Peyer's patch (tissue), 4 donors: ENCODE measurements at places on chromosomes 2 and 18. TPM values are rescaled to one million over a fixed set of nuclear protein-coding genes. Genes with fewer than 3 reads are reported as not detected.

GRCh38 chr18:449374-449773, 51.1 kb downstream of the COLEC12 start:
- DNase-seq: no peak

GRCh38 chr2:145221516-145221915, 701.6 kb upstream of the ZEB2 start:
- DNase-seq: no peak

DNA sequence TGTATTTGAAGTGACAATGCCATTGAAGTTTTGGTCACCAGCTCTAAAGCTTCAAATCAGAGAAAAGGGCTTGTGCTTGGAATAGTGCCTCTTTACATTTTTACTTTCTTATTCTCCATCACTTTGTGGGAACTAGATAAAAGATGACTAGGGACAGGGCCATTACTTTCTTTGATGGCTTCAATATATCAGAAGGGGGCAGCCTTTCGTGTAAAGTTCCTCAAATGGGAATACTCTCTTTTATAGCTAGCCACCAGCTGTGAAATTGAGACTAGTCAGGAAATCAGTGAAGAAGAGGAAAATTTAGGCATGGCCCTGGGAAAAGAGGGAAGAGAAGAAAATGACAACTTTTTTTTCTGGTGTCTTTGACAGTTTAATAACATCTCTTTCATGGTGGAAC, 242.5 kb downstream of the DCC start:
- DNase-seq: no peak

DNA sequence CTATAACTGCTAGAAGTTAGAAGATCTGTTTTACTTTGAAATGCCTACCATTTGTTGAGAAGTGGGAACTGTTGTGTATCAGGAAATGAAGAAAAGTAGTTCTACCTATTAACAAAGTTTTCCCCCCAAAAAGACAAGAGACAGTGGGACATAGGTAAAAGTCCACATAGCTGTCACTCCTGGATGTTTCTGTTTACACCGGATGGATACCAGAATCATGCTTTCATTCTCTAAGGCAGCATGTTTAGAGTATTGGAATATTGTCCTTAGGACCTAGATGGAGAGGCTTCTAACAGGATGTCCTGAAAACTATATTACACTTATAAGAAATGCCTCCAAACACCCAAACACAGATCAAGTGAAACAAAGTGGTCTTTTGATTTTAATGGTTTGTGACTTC, 143.1 kb downstream of the MCFD2 start:
- DNase-seq: no peak

- peak; percentile 44 for DNase-seq
Observed at GRCh38 chr2:240856151-240856980, 12.3 kb upstream of the AGXT start.

DNA sequence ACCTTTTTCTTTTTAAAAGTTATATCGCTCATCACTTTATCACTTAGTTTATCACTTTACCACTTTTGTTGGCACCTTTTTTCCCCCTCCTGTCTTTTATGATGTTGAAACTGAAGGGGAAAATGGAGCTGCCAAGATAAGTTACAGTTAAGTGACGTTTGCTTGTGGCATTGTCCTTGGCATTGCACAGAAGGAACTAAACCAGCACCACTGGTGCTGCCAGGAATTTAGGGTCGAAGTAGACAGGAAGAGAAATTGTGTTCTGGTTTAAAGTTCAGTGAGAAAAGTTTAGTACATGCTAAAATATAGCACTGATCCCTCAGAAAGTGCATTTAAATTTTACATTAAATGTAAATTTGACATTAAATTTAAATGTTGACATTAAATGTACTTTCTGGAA, 49.9 kb downstream of the MYO1B start:
- no peak for DNase-seq

LOXHD1 gene
- total RNA-seq: 0.19 TPM
